ENCODE measurements at places on chromosomes 2 and 18.

- no peak for DNase-seq
These were observed 50.4 kb downstream of the BOD1L2 start for GRCh38 chr18:57197261-57197660.

- DNase-seq: no peak
These were observed 6.2 kb downstream of the PAIP2B start for GRCh38 chr2:71220743-71221142.

DNA sequence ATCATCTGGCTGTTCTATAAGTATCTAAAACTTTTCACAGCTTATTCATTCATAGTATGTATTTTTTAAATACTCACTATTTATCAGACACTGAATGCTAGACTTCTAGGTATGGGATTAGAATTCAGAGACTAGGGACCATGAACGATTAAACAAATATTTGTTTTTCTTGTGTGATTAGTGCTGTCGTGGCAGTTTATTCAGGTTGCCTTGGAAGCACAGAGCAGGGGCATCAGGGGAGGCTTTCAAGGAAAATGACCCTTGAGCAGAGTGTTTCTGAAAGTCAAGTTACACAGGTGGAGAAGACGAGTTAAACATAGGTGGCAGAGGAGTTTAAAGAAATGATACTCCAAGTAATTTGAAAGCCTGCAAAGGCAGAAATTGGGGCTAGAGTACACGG lies 5.7 kb downstream of the SPOPL start:
- DNase-seq: no peak

- peak; percentile 54 for DNase-seq
These were observed 4.3 kb downstream of the CDH20 start for GRCh38 chr18:61337527-61337926.

DNA sequence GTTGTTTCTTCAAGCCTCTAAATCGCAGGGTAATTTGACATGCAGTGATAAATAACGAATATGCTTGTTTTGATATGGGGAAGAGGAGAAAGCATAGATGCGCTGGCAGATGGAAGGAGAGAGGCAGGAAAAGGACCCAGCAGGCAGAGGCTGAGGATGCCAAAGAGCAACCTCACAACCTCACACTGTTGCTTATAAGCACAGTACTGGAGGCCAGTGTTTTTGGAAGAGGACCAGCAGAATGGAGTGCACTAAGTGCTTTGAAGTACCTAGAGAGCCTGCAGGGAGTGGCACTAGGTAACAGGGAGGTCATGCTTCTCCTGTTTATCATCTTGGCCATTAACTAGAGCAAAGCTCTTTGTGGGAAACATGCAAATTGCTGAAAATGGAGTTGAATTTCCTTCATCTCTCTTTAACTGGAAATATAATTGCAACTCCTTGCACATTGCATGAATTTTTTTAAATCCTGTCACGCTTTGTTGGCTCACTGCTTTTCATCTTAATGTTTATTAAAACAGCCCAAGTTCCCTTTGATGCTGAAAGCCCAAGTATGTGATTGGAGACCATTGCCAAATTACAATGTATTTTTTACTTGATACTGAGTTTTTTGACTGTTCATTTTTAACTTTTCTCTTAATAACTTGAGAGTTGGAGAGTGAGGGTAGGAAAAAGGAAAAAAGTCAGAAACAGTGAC lies 236.4 kb downstream of the LRRTM1 start:
- no peak for DNase-seq

GRCh38 chr2:111227716-111228141 lies 107.0 kb downstream of the BCL2L11 start:
- DNase-seq: no peak

DNA sequence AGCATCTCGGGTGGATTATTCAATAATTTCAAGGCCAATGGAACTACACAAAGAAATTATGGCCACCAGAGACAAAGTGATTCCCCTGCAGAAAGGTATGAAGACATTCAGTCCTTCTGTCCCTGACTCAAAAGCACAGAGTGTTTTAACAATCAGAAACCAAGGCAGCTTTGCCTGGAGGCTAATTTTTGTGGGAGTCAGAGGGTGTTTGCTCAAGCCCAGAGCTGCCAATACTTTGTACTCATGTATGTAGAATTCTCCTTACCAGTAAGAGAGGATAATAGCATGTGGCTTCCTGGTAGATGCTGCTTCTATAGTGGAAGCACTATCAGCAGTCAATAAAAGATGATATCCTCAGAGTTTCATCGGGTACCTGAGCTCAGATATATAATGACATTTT lies 178.4 kb downstream of the KCNE4 start:
- no peak for DNase-seq

- DNase-seq: no peak
These were observed 113.2 kb downstream of the ARHGEF4 start for GRCh38 chr2:130949954-130950353.

- DNase-seq: no peak
These were observed 11.1 kb downstream of the HES6 start for GRCh38 chr2:238228700-238229099.

DNA sequence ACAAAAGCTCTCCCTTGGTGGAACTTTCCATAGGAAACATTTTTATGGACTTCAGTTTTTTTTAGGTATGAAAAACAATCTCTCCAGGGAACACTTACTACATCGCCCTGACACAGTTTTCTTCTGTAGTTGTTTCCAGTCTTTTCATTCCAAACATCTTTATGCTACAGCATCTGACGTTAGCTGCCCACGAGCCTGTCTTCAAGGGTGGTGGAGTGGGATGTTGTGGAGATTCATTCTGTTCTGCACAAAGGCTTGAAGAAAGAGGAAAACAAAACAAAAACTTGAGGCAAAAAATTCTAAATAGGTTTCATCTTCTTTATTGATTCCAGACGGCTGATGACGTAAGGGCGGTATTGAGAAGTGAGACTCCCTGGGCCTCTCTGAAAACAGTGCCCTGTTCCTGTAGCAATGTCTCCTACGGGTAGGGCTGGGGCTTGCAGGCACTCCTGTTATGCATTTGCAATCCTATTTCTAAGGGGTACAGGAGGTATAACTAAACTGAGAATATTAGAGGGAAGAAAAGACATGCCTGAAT lies 375.0 kb downstream of the RNF144A start:
- DNase-seq: no peak

GRCh38 chr18:77422974-77423867 lies 173.6 kb downstream of the GALR1 start:
- no peak for DNase-seq

DNA sequence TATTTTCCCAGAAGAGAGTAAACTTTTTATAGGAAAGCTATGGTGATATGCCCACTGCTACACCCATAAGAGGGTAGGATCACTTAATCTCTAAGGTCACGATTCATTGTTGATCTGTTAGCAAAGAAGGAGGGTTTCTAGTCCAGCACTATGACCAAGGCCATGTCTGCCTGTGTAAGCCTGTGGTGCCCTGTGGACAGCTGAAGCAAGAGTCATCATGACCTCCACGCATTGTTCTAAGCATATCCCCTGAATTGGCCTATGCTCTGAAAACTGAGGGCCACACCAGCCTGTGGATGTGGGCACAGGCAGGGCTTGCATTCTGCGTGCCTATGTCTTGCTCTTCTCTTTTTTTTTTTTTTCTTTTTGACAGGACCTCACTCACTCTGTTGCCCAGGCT lies 89.8 kb upstream of the SMIM21 start:
- DNase-seq: no peak

- no peak for DNase-seq
These were observed 14.6 kb downstream of the TEX51 start for GRCh38 chr2:126913329-126913728.

GRCh38 chr18:50896093-50896492 lies 17.2 kb downstream of the ME2 start:
- no peak for DNase-seq

DNA sequence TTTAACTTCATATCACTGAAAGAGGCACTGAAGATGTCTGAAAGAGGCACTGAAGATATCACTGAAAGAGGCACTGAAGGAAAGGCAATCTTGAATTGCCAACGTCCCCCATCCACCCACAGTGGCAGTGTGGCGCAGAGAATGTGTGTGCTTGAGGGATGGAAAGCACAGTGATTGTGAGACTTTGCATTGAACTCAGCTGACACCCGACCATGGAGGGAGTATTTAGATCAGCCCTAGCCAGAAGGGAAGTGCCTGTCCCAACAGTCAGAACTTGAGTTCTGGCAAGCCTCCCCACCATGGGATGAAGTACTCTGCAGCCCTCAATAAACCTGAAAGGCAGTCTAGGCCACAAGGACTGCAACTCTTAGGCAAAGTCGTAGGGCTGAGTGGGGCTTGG lies 33.8 kb downstream of the MAP4K3 start:
- DNase-seq: no peak

GRCh38 chr2:172775319-172775718 lies 39.7 kb downstream of the RAPGEF4 start:
- no peak for DNase-seq

DNA sequence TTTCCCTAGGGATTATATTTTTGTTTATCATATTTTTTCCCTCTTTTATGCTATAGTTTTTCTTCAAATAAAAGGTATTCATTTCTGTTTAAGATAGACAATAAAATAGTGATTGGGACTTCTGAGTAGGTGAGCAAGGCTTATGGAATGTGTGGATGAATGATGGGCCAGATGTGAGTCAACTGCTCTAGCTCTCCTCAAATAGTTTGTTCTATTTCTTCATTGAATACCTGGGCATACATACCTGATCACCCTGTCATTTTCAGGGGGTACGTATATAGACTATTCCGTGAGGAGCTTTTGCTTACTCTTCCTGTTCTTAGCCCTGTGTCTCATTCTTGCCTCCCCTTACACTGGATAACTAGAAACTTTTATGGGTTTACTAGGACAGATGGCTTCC lies 41.9 kb downstream of the BABAM2 start:
- DNase-seq: no peak

DNA sequence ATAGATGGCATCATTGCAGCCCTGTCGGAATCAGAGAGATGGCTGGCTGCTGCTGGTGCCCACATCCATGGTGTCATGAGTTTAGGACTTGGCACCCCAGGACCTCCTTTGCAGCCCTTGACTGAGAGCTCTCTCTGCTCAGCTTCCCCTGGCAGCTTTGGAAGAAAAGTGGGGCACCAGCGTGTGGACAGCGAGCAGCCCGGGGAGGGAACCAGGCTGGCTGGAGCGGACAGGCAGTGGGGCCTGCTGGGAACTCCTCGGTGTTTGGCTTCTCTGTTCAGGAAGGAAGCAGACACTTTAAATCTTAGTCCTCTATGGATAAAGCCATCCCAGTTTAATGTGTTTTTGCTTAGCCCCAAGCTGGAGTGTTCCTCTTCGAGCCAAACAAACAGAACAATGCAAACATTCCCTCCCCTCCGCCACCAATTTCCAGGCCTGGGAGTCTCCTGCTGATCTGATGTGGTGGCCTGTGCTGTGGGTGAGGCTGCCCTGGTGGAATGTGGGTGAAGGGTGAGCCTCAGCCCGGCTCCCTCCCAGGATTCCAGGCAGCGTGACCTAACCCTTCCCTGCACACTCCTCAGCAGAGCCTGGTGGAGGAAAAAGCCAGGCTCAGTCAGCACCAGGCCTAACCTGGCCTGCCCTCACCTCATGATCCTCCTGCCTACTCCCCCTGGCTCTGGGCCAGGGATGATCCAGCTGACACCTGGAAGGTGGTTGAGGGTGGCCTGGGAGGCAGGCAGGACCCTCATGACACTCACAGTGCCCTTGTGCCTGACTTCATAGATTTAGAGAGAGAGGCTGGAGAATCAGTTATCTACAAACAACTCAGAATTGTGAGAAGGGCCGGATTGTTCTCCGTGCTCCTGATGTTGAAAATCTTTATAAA lies 21.6 kb upstream of the ITGB6 start:
- DNase-seq: no peak

DNA sequence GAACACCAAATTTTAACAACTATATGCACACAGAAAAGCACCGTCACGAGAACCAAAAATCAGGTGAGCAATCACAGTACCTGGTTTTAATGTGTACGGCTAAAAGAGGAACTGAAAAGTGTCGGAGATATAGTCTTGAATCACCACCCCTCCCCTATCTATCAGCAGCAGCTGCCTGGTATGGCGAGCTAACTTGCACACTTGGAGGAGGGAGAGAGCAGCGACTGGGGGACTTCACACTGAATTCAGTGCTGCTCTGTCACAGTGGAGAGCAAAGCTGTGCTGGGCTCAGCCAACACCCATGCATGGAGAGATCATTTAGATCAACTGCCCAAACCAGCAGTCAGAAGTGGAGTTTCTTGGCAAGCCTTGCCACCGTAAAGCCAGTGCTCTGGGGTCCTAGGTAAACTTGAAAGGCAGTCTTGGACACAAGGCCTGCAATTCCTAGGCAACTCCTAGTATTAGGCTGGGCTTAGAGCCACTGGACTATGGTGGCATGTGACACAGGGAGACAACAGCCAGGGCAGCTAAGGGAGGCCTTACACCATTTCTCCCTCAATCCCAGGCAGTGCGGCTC lies 89.2 kb upstream of the CD226 start:
- DNase-seq: peak; percentile 36

GRCh38 chr2:110816404-110817365 lies 84.3 kb downstream of the ACOXL start:
- DNase-seq: no peak

DNA sequence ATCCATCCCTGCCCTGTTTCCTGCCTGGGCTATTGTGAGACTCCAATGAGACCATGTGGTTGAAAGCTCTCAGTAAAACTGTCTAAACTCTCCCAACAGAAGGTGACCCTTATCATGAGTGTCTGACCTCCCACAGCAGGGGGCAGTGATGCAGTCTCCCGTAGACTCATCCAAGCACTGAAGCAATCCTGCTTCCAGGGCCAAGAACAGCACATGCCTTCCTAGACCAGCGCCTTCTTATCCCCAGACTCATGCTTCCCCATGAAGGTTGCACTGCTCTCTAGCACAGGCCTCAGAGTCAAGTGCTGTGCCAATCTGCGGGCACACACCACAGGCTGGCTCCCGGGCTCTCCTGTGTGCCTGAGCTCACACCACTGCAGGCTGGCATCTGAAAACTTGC lies 112.3 kb downstream of the TNS1 start:
- no peak for DNase-seq

DNA sequence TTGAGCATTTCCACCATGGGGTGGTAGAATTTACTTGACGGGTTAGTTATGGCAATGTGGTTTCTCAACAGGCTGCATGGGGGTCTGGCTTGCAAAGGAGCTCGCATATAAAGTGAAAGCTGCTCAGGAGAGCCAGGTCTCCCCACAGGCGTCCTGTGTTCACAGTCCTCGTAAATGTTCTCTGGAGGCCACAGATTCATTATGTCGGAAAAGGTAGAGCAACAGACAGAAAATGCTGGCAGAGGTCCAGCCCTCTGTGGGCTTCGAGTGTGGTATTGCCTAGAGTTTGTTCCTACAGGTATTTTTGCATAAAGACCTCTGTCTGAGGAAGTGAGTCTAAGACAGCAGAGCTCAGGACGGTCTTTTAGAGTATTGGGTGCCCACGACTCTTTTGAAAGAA lies 96.4 kb downstream of the CDCA7 start:
- DNase-seq: no peak

- no peak for DNase-seq
These were observed 46.4 kb upstream of the SIX3 start for GRCh38 chr2:44895061-44895460.

DNA sequence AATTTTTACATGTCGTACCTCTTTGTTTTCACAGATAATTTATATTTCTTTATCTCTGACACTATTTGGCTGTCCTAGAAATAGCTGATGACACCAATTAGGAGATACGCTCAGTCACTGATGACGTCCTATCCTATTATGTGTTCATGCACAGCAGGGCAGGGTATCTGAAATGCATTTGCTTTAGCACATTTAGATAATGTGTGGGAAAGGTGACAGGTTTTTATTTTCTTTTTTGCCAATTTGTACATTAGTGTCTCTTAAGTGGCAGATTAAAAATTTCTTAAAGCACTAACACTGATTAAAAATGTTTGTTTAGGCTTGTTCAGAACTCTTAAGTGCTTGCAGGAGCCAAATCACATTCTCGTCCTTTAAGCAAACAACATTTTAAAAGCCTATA lies 39.7 kb downstream of the CDC42EP3 start:
- no peak for DNase-seq

GRCh38 chr2:118464046-118464445 lies 375.8 kb downstream of the INSIG2 start:
- no peak for DNase-seq

Data from globus pallidus (tissue), 1 donor.